ENCODE measurements at places on chromosomes 7 and 10.

DNA sequence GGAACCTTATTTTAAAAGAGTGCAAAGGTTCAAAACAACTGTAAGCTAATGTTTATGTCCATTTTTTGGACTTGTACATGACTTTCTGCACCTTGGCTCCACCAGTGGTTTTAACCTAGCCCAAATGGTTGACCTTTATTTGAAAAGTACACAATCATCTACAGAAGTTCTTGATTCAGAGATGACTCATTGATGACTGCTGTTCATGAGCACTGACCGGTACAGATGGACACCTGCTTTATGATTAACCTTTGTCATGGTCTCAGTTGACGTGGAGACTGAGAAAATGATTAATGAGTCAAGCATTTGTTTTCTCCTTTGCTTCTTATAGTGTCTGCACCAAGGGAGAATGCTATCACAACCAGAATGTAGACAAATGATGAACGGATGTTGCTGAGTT lies 55.7 kb upstream of the PTER start:
- DNase-seq = no peak

- no peak for DNase-seq
Observed at GRCh38 chr7:18370633-18371032, 124.9 kb upstream of the HDAC9 start.

DNA sequence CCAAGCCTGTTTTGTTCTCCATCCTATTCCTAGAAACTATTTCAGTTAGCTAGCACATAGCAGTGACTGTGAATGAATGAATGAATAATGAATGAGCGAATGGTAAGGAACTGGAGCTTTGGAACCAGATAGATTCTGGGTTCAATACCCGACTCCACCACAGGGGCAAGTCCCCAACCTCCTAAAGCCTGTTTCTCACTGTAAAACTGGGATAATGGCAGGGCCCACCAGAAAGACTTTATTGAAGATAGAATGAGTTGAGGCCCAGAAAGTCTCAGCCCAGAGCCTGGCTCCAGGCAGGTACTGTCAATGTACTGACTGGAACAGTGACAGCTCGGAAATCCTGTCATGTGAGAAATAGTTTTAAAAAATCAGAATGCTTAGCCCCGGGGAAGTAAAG lies 1.1 kb upstream of the CDH23 start:
- DNase-seq = no peak

DNA sequence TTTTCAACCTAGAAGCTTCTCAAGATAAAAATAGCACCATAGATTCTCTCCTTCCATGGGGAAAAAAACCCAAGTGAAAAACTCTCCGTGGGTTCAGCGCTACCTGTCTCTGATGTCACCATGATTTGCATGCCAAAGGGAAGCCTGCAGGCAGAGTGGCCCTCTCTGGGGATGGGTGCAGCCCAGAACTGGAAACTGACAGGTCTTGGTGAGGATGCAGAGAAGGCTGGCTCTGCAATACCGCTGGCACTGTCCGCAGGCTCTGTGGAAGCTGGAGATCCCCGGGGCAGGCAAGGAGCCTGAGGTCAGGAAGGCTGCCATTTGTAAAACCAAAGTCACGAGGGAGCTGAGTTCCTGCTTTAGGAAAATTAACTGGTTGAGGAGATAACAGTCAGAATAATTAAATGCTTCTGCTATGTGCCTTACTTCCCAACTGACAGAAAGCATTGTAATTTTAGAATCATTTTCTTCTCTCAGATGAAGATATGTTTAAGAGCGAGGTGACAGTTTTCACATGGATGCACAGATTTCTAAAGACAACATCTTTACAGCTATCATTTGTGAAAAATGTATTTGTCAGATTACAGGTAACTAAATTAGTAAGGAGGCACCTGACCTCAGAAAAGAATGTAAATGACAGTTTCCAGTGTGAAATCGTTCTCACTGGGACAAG lies 731.5 kb upstream of the FZD8 start:
- no peak for DNase-seq

- DNase-seq = no peak
Observed at GRCh38 chr7:55975988-55976633, 11.7 kb downstream of the NIPSNAP2 start.

DNA sequence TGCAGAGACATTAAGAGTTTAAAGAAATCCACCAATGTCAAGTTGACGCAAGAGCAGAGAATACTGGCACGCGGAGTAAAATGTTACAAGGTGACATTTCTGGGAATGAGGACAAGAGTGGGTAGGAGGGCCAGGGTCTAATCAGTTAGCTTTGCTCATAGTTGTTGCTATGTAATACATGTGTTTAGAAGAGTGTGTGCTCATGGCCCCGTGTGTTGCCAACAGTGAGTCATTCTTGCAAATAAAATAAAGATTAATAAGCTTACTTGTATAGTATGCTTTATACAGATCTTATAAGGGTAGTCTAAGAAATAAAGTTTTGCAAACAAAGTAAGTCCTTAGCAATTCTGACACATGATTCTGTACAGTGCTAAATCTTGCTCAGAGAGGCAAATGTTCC lies 64.5 kb downstream of the DNMBP start:
- DNase-seq = no peak

DNA sequence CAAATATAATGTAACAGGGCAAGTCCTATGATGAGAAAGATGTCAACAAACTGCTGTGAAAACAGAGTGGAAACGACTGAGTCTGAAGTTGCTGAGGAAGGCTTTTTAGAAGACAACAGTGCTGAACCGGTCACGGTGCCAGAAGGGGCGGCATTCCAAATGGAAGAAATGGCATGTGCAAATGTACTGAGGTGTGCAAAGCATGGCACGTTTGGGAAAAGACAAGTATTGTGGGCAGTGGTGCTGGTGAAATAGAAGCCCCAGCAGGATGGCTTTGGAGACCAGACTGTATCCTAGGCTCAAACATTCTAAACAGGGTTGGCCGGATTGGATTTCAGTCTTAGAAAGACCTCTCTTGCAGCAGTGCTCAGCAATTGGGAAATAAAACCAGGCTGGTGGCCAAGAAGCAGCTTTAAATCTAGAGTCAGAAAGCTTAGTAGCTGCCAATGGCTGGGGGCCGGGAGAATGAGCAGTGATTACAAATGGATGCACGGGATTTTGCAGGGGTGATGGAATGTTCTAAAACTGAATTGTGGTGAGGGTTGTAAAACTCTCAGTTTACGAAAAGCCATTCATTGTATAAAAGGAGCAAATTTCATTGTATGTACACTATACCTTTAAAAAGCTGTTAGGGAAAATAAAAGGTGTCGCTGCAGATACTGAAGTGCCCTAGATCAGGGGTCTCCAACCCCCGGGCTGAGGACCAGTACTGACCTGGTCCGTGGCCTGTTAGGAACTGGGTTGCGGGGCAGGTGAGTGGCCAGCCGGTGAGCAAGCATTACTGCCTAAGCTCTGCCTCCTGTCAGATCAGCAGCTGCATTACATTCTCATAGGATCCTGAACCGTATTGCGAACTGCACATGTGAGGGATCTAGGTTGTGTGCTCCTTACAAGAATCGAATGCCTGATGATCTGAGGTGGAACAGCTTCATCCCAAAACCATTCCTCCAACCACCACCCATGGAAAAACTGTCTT lies 141.6 kb downstream of the HIBADH start:
- no peak for DNase-seq

GRCh38 chr7:92297736-92298135 lies 52.0 kb downstream of the ANKIB1 start:
- no peak for DNase-seq

DNA sequence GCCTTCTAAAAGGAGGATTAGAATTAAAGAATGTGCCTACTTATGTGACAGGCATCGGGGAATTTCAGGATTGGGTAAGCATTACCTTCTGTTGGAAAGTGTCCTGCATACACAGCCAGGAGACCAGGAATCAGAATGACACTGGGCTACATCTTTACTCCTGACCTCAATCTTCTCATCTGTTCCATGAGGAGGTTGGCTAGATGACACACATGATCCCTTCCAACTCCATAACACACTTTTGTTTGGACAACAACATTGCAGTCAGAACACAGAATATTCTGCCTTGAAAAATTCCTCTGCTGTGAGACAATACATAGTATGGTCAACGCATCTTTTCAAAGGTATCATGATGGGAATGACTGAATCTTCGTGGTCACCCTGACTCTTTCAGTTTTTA lies 1281.2 kb upstream of the SORCS1 start:
- DNase-seq = no peak

Measured in T-helper 22 cell (primary cell).